ENCODE measurements at places on chromosomes 12 and 14.

DNA sequence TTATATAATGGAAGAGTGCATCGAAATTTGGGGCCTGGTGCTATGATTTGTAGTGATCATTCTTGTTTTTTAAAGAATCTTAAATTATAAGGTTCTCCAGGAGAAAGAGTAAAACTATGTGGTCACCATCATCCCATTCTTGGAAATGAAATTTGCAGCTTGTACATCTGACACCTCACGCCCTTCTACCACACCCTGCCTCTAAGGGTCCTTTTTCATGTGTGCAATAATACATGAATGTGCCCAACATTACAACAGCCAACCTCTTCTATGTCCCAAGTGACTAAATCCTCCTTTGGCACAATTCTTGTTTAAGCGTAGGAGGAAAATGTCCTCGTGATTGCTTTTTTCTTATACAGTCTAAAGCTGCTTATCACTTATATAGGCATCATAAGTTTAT, 636.5 kb upstream of the NOVA1 start:
- DNase-seq, result no peak

- no peak for DNase-seq
These were observed 18.8 kb downstream of the GNG2 start for GRCh38 chr14:51879170-51879569.

- no peak for DNase-seq
These were observed 294.1 kb downstream of the SEC23A start for GRCh38 chr14:38808734-38809455.

DNA sequence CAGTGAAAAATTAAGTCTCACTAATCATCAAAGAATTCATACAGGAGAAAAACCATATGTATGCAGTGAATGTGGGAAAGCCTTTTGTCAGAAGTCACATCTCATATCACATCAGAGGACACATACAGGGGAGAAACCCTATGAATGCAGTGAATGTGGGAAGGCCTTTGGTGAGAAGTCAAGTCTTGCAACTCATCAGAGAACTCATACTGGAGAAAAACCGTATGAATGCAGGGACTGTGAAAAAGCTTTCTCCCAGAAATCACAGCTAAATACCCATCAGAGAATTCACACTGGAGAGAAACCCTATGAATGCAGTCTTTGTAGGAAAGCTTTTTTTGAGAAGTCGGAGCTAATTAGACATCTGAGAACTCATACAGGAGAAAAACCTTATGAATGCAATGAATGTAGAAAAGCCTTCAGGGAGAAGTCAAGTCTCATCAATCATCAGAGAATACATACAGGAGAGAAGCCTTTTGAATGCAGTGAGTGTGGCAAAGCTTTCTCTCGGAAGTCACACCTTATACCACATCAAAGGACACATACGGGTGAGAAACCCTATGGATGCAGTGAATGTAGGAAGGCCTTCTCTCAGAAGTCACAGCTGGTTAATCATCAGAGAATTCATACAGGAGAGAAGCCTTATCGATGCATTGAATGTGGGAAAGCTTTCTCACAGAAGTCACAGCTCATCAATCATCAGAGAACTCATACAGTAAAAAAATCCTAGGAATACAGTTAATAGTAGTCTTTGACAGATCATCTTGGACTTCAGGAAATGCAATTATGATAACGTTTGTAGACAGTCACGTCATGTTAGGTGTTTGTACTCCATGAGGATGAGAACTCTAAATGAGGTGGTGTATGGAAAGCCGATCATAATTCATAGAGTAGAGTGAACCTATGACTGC, 21.1 kb downstream of the ZNF84 start:
- DNase-seq, result no peak

GRCh38 chr12:4807116-4807783, 87.0 kb downstream of the GALNT8 start:
- DNase-seq, result no peak

GRCh38 chr12:7021956-7022355, 3.7 kb upstream of the LPCAT3 start:
- DNase-seq, result no peak

GRCh38 chr12:109581856-109582255, 8.3 kb downstream of the MVK start:
- DNase-seq, result no peak

GRCh38 chr12:45292486-45293195, 76.7 kb downstream of the ANO6 start:
- DNase-seq, result no peak
